ENCODE measurements at places on chromosomes 4 and X.

DNA sequence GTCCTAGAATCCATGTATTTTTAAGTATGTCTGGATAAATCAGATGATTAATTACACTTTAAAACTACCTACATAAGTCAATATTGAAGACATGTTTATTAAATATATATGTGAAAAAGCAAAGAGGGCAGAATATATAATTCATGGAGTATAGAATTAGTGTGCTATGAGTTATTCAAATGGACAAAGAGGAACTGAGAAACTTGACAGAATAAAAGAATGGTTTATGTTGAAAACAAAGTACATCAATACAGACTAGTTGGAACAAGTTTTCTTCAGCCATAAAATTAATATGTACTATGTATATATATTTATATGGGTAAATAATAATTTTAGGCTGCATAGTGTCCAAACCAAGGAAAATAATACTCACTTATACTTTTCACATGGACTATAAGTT lies 173.5 kb downstream of the NPFFR2 start:
- no peak for DNase-seq

DNA sequence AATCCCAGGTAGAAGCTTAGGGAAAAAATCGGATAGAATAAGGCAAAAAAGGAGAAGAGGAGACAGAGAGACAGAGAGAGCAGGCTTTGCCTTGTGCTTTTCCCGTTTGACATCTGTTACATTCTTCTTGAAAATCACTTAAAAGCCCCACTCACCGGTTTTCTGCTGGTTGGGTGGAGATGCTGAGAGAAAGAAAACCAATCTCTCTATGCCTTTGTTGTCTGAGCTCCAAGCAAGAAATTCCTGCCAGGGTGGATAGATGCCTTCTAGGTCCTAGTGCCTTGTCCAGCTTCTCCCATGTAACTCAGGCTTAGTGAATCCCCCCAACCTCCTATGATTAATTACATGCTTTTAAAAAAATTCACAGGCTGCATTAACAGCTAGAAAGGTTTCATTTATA lies at the start of gene DCX:
TSS of gene DCX (minus strand) at position 210 of the 400 bp plus-strand sequence. CDS start 1,794 bp downstream, outside the sequence.
- no peak for DNase-seq

- DNase-seq, result no peak
Observed at GRCh38 chrX:10519761-10520160, 100.6 kb downstream of the MID1 start.

GRCh38 chr4:128517739-128518510 lies 230.3 kb upstream of the PGRMC2 start:
- peak; percentile 87 for DNase-seq

- DNase-seq, result no peak
Observed at GRCh38 chr4:16031546-16032395, 52.1 kb downstream of the PROM1 start.

DNA sequence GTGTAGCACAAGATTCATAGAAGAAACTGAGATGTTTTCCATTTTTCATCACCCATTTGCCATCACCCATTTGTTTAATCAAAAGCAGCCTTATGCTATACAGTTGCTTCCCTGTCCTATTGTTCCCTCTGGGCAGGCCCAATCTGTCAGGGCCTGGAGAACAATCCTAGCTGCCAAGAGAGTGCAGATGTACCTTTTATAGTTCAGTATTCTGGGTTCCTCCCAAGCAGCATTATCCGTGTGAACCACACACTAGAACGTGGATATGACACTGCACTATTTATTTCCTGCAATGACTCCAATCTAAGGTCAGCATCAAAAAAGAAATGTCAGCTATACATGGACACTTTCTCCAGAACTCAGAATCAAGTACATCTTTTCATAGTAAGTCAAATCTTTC lies 269.0 kb downstream of the ADGRA3 start:
- no peak for DNase-seq

- no peak for DNase-seq
Observed at GRCh38 chr4:139278912-139279759, 889 bp downstream of the MGARP start.

- DNase-seq, result no peak
Observed at GRCh38 chr4:2961421-2961810, 1.8 kb downstream of the NOP14 start.

DNA sequence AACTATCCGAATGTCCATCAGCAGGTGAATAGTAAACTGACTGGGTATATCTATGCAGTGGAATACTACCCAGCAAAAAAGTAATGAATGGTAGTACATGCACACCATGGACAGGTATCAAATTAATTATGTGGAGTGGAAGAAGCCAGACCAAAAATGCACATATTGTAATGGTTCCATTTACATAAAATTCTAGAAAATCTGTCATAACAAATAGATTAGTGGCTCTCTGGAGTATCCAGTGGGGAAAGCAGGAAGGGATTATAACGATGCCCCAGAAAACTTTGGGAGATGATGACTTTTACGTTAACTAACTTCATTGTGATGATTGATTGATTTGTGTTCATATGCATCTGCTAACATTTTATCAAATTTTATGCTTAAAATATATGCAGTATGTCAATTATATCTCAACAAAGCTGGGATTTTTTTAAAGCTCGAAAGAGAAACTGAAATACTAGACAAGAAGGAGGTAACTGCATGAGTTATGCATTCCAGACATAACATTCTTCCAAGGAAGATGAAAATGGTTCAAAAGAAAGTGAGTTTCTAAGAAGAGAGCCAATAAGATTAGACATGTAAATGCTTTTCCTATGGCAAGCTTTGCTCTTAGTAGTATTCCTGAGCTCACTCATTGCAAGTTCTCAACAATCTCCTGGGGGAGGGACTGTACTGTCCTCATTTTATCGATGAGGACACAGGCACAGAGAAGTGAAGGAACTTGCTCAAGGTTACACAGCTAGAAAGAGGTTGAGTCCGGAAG lies 58.6 kb upstream of the MSX1 start:
- peak; percentile 56 for DNase-seq

GRCh38 chrX:109134777-109135176 lies 347.1 kb downstream of the GUCY2F start:
- no peak for DNase-seq

DNA sequence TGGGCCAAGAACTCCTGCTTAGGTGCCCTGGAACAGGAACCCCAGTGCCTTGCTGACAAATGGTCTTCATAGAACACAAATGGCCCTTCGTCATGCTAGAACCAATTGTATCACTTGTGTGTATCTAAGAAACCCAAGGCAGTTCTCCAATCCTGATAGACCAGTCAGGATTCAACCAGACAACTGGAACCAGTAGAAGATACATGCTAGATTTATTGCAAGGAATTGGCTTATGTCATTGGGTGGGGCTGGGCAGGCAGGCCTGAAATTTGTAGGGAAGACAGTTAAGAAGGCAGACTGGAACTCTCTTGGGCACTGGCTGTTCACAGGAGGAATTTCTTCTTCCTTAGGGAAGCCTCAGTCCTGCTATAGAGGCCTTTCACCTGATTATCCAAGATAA lies 17.0 kb upstream of the TBL1X start:
- DNase-seq, result no peak

- no peak for DNase-seq
Observed at GRCh38 chr4:78763251-78763650, 12.9 kb upstream of the BMP2K start.

DNA sequence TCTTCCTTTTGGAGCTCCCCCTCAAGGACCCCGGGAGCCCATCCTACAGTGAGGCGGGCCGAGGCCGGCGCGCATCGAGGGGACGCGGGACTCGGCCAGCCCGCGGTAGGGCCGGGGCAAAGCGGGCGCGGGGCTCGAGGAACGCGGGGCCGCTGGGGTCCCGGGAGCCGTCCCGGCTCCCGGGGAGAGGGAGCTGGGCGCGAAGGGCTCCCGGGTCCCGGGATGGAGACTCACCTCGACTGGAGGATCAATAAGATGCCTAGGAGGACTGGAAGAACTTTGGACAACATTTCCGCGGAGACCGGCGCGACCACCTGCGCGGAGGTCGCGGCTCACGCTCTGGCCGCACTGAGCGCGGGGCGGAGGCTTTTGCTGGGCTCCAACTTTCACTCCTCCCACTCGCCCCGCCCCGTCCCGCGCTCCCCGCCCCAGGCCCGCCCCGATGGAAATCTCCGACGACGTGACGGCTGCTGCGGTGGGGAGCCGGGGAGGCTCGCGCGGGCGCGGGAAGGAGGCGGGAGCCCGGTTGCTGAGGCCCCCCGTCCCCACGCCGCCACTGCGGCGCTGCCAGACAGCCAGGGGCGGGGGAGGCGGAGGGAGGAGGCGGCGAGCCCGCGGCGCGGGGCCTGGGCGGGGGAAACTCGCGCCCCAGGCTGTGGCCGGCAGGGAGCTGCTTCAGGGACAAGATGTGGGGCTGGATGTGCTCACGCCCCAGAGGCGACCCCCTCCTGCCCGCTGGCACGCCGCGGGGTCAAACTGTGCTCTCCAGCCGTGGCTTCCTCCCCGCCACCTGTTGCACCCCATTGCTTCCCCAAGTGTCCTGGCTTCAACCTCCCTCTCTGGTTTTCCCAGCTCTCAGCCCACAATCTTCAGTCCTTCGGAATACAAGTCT lies at the start of gene GABRE:
TSS of gene GABRE (minus strand) at position 341 of the 892 bp plus-strand sequence. CDS start at position 290, 51 bp downstream.
- DNase-seq, result no peak

- no peak for DNase-seq
Observed at GRCh38 chr4:10738826-10739489, 54.4 kb upstream of the CLNK start.

- no peak for DNase-seq
Observed at GRCh38 chr4:23631255-23631950, 258.4 kb downstream of the PPARGC1A start.

DNA sequence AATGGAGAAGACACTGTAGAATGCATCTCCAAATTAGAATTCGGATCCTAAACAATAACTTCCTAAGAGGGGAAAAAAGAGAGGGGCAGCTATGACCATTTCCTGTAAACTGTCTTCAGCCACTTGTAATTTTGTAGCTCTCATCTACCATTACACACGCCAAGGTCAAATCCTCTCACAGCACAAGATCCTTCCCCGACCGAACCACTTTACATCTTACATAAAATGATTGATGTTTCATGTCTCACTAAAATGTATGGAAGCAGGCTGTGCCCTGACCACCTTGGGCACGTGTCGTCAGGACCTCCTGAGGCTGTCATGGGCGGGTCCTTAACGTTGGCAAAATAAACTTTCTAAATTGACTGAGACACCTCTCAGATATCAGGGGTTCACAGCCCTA lies 24.1 kb upstream of the PBDC1 start:
- no peak for DNase-seq

GRCh38 chrX:93580634-93581033 lies 92.7 kb downstream of the NAP1L3 start:
- no peak for DNase-seq

Data from AG04449 (cell line).